ENCODE measurements at places on chromosomes 3 and 15.
A peak's percentile ranks its signal among the peaks of the same experiment; 100 is the strongest.

GRCh38 chr3:43035801-43036365 is 56.8 kb downstream of the GASK1A start:
- DNase-seq, result no peak

DNA sequence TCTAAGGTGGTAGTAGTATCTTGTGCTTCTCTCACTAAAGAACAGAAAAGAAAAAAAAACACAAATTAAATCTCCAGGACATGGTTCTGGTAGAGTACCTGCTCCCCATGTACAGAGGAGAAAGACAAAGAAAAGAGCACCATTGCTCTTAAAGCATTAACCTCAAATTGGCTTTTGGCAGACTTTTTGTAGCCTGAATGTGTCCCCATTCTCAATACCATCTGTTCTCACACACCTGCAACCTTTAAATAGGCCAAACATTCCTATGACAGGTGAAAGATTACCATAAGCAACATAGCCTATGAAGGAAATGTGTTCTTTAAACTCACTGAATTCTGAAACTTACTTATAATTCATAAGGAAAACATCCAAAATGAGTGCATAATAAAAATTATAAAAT is 68.0 kb downstream of the TIPARP start:
- no peak for DNase-seq

GRCh38 chr3:123951522-123952447 is 9.2 kb downstream of the CCDC14 start:
- DNase-seq, result peak; percentile 92

DNA sequence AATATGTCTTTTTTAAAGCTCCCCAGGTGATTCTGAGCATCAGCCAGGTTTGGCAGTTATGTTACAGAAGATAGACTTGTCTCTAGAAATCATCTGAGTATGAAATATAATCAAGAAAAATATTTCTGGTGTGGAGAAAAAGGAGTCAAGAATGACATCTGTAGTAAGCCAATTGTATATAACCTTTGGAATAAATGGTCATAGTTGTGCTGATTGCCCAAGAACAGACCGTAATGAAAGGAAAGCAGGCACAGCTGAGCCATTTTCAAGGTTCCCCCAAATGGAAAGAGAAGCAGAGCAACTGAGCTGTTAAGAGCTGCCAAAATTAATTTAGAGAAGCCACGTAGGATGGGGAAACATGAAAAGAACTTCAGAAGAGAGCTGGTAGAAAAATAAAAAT is 26.6 kb downstream of the GOLM2 start:
- no peak for DNase-seq

DNA sequence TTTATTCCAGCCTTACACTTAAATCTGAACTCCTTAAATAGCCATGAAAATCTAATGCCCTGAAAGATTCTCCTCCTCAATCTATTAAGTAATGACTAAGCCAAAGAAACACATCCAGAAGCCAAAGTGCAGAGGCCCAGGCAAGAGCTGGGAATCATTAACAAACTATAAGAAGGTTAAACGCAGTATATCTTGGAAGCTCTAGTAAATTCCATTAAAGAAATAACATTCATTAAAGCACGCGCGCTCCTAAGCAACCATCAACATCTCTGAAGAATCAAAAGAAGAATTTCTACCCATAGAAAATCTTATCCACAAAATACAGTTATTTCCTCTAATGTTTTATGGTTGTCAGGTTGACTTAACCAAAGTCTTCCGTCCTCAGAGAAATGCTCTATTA is 29.5 kb downstream of the MB21D2 start:
- DNase-seq, result no peak

DNA sequence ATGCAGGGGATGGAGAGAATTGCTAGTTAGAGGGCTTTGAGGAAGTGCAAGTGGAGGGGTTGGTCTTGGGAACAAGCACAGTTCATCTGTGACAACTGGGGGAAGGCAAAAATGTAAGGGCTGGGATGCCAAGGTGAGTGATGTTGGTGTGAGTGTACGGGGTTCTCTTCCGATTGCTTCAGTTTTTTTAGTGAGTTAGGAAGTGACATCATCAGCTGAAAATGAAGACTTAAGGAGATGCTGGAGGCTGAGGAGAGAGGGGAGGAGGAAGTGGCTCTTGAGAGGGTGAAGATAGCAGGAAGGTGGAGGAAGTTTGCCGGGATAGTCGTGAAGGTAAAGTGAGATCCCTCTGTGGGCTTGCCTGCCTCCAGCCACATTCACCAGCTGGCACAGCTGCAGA is 12.7 kb downstream of the TICRR start:
- DNase-seq, result no peak

GRCh38 chr15:42971830-42972229 is 51.3 kb upstream of the TTBK2 start:
- DNase-seq, result no peak
